ENCODE measurements at places on chromosomes 6 and 20.

DNA sequence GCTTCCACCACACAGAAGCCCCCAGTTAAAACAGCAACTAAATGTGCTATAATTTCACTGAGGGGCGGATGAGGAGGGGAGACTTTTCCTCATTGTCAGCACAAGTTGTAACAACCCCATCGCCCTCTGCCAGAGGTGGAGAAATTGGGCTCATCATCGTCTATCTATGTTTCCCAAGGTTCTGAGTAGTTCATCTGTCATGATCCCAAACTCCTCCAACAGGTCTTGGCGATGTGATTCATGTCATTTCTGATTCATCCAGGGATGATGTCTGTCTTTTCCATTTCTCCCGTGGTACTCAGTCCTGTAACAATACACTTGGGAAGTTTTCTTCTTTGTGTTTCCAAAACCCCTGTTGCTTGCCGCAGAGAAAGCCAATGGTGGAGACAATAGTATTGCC lies 51.0 kb downstream of the TFAP2A start:
- no peak for DNase-seq

- DNase-seq = no peak
Observed at GRCh38 chr6:38974389-38975151, 74.0 kb upstream of the GLP1R start.

- DNase-seq = no peak
Observed at GRCh38 chr6:1424306-1424927, 35.0 kb downstream of the FOXF2 start.

- DNase-seq = no peak
Observed at GRCh38 chr6:26347699-26348098, 17.3 kb upstream of the BTN3A2 start.

DNA sequence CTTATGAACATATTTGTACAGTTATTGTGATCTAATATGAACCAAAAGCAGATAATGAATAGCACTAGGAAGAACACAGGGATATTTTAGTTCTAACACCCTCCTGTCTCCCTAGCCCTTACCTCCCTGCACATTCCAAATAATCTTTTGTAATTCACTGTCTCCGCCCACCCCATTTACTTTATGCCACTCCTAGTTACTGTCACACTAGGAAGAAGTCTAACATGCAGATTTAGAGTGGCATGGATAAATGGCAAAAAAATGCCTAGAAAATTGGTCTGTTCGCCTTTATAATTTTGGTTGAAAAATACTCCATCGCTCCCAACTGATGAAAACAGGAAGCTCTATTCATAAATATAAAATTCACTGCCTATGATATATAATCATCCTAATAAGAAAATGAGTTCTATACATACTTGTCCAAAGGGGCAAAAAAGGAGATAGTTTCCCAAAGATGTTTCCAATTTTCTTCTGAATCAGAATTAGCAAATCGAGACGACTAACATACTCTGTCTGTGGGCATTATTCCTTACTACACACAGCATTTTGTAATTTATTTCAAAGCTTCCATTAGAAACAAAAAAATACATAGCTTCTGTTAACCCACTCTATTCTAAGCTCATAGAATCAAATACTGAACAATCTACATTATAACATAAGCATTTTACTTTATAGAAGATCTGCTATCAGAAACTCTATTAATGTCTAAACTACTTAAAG lies 1.3 kb upstream of the RUNX2 start:
- no peak for DNase-seq

GRCh38 chr6:106549521-106549920 lies 79.8 kb downstream of the RTN4IP1 start:
- DNase-seq = no peak

GRCh38 chr6:129280749-129281148 lies 397.8 kb downstream of the LAMA2 start:
- no peak for DNase-seq

GRCh38 chr6:168216117-168216516 lies 103.5 kb downstream of the DACT2 start:
- no peak for DNase-seq

GRCh38 chr20:19620446-19620845 lies 137.6 kb upstream of the RIN2 start:
- no peak for DNase-seq

- DNase-seq = no peak
Observed at GRCh38 chr6:52990342-52990741, 4.7 kb downstream of the GSTA4 start.

Measured in activated T-cell treated with anti-CD3 and anti-CD28 coated beads for 1 hour (primary cell).